Activated naive CD8-positive, alpha-beta T cell treated with anti-CD3 and anti-CD28 coated beads, Interleukin-2, amount 50 U/mL, for 16 hours (primary cell): ENCODE measurements at places on chromosomes 5 and 9.

- DNase-seq, result no peak
Observed at GRCh38 chr5:178417391-178417811, 172.8 kb downstream of the COL23A1 start.

GRCh38 chr5:80479713-80480112 lies 8.2 kb upstream of the FAM151B start:
- DNase-seq, result no peak

- DNase-seq, result no peak
Observed at GRCh38 chr5:151107738-151108520, 27.1 kb upstream of the TNIP1 start.

- no peak for DNase-seq
Observed at GRCh38 chr5:92777421-92777820, 803.6 kb downstream of the NR2F1-AS1 start.

- DNase-seq, result no peak
Observed at GRCh38 chr5:53430618-53431252, 49.7 kb upstream of the FST start.

GRCh38 chr5:170917113-170917512 lies 55.3 kb downstream of the RANBP17 start:
- DNase-seq, result no peak

DNA sequence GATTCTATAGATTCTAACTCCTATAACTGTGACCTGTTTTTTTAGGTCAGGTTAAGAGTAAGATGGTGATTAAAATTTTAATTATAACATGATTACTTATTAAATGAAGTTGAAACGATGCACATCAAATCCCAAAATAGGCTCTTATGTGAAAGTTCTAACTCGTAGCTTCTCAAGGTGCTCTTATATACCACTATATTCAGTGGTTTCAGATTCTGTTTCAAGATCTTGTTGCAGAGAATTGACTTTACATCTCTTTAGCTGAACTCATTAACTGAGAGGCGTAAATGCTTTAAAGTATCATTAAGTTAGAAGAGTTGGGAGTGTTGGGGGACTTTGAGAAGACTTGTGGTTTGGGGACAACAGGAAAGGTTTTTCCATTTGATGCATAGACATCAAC lies 1399.8 kb downstream of the PTPRD start:
- DNase-seq, result no peak

DNA sequence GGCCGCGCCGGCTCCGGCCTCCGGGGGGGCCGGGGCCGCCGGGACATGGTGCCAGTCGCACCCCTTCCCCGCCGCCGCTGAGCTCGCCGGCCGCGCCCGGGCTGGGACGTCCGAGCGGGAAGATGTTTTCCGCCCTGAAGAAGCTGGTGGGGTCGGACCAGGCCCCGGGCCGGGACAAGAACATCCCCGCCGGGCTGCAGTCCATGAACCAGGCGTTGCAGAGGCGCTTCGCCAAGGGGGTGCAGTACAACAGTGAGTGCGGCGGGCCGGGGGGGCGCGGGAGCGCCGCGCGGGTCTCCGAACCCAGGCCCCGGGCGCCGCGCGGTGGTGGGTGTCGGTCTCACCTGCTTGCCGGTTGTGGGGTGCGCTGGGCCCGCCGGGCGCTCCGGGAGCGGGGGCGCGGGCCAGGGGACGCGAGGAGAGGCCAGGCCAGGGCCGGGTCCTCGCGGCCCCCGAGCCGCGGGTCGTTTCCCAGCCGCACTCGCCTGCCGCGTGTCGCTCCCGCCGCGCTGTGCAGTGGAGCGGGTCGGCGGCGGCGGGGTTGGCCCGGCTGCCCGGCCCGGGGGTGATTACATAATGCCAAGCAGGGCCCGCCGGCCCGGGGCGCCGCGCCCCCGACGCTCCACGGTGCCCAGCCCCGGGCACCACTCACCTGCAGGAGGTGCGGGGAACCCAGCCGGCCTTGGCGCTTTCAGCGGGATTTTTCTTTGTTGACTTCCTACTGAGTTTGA lies 492 bp downstream of the RABL6 start:
- no peak for DNase-seq

DNA sequence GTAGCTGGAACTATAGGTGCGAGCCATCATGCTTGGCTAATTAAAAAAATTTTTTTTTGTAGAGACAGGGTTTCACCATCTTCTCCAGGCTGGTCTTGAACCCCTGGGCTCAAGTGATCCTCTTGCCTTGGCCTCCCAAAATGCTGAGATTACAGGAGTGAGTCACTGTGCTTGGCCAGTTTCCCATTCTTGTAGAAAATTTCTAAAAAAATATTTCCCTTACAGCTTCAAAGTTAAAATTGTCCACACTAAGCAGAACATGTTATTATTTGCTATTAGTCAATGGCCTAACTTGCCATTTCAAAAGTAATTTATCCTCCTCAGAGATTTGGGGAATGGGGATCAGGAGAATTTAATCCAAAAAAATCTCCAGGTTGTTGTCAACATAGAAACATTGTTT lies 40.1 kb downstream of the SLC38A9 start:
- DNase-seq, result no peak
